CD8-positive, alpha-beta memory T cell (primary cell): ENCODE measurements at places on chromosomes 1 and 21. TPM values are rescaled to one million over a fixed set of nuclear protein-coding genes. Genes with fewer than 3 reads are reported as not detected.
A peak's percentile ranks its signal among the peaks of the same experiment; 100 is the strongest.

- H3K36me3 ChIP-seq: no peaks in the 10 kb centered on the region
- H3K4me3 ChIP-seq: no peak overlapping the region
- no peaks in the 10 kb centered on the region for H3K4me1 ChIP-seq
- H3K27me3 ChIP-seq: no peaks in the 10 kb centered on the region
- peak; percentile 18 for DNase-seq
These were observed 43.7 kb upstream of the RNF11 start for GRCh38 chr1:51192213-51192843.

DNA sequence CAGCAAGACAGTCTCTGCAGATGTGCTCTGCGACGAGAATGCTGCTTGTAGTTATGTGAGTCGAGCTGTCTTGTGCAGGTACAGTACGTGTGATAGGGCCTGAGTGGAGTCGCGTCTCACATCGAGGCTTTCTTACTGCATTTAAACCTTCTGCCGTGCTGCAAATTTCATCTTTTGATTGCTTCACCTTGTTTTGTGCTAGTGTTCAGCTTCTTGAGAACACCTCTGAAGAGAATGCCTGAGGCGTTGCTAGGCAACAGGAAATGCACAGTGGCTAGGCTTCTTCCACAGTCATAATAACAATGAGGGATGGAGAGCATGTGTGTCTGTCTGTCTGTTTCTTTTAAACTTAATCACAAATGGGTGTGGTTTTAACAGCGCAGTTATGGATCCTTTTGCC lies 52.9 kb downstream of the MRPS6 start:
- no peak overlapping the region for H3K27ac ChIP-seq
- peaks cover 39% of the 10 kb centered on the region for H3K4me1 ChIP-seq
- no peaks in the 10 kb centered on the region for H3K27me3 ChIP-seq
- H3K36me3 ChIP-seq: no peaks in the 10 kb centered on the region
- no peak for DNase-seq

DNA sequence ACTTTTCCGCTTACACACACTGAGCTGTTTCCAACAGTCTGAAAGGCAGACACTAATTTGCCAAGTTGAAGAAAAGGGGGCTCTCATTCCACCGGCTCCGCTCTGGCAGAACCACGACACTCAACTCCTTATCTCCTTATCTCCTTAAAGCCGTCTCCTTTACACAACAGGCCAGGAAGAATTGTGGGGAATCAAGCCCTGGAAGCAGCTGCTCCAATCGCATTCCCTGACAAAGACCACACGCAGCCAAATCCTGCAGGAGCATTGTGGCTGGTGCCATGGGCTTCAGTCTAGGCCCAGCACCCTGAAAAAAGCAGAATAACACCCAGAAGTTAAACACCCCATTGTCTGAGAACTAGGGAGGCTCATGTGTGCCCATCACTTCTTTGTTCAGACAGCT lies 24.1 kb downstream of the SUSD4 start:
- H3K4me1 ChIP-seq: no peaks in the 10 kb centered on the region
- no peak overlapping the region for H3K4me3 ChIP-seq

DNA sequence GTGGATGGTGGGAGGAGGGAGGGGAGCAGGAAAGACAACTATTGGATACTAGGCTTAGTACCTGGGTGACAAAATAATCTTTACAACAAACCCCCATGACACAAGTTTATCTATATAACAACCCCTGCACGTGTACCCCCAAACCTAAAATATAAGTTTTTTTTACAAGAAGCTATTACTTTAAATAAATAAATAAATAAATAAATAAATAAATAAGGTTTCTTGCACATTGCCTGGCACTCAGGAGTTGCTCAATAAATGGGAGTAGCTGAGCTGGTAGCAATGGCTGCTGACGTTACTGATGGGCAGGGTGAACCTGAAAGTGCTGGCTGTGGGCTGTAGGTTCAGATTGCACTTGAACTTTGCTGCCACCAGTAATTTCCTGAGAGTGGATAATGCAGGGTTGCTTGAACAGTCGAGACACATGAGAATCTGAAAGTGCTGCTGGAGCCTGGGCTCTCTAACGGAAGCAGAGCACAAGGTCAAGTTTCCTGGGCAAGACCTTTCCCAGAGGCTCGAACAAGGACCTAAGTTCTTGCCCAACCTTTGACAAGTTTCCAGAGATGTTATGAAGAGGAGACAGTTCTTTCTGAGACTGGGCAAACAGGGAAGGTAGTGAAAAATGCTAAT lies 14.8 kb upstream of the KCNE2 start:
- DNase-seq: no peak
- H3K36me3 ChIP-seq: no peaks in the 10 kb centered on the region
- H3K4me3 ChIP-seq: no peak overlapping the region
- H3K27me3 ChIP-seq: no peaks in the 10 kb centered on the region
- no peak overlapping the region for H3K27ac ChIP-seq
- no peaks in the 10 kb centered on the region for H3K4me1 ChIP-seq

GJA5 gene
- total RNA-seq: not detected

HOOK1 gene
- 5.1 TPM for total RNA-seq

HCRTR1 gene
- total RNA-seq: not detected

CNKSR1 gene
- 0.86 TPM for total RNA-seq

- DNase-seq: no peak
- no peaks in the 10 kb centered on the region for H3K27me3 ChIP-seq
- H3K4me3 ChIP-seq: no peak overlapping the region
These were observed 38.6 kb downstream of the SIPA1L2 start for GRCh38 chr1:232591344-232591743.

DNA sequence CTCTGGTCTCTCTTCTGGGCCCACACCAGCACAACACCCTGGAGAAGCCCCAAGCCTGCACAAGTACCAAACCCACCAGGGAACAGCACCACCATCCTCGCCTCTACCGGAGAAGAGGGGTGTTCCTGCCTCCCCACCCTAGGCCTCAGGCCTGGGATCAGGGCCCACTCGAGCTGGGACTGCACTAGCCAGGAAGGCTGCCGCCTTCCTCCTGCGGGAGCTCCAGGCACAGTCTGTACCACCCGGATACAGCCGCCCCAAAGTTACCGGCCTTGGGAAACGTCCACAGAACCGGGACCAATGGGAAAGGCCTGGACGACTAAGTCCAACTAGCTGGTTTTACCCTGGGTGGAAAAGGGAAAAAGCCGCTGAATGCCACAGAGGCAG lies 3.4 kb downstream of the TAL1 start:
- no peak for DNase-seq
- peak overlapping the region; percentile 85 for H3K27ac ChIP-seq
- H3K4me1 ChIP-seq: peaks cover 24% of the 10 kb centered on the region
- no peak overlapping the region for H3K4me3 ChIP-seq
- H3K27me3 ChIP-seq: peaks cover 68% of the 10 kb centered on the region

- no peak overlapping the region for H3K4me3 ChIP-seq
- no peaks in the 10 kb centered on the region for H3K36me3 ChIP-seq
- H3K27ac ChIP-seq: no peak overlapping the region
- no peak for DNase-seq
These were observed 106.0 kb downstream of the TMEM53 start for GRCh38 chr1:44568128-44568900.
